ENCODE measurements at places on chromosomes 1 and 21.
A peak's percentile ranks its signal among the peaks of the same experiment; 100 is the strongest.

- DNase-seq, result peak; percentile 97
These were observed 15.3 kb upstream of the SKI start for GRCh38 chr1:2212532-2213491.

DNA sequence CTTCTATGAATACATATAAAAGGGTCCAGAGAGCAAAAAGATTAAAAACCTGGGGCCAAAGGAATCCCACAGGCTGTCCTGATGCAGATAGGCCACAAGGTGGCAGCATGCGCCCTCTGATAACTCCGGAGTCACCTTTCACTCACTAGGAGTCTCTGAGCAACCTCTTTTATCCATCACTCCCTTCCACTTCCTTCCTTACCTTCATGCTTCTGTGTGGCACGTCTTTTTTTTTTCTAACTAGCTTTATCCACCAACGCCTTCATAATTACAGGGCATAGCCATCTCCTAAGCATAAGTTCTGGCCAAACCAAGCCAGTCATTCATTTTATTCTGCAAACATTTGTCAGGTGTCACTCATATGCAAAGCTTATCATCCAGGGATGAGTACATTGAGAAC is 3.9 kb upstream of the PGLYRP4 start:
- DNase-seq, result peak; percentile 87

DNA sequence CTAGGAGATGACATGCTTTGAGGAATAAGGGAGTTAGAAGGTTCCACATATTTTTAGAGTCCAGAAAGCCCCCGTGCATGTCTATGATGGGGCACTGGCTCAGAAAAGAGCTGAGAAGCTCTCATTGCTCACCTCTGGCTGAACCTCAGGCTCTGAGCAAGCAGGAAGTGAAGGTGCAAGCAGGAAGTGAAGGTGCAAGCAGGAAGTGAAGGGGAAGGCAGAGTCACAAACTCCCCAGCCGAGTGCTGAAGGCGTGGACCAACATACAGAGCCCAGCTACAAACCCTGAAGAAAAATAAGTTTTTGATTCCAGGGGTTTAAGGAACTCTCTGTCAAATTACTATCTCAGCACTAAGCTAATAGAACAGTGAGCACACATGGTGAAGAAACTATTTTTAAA is 7.0 kb downstream of the KRTAP10-8 start:
- DNase-seq, result no peak

GRCh38 chr21:41160036-41160435 is 7.9 kb upstream of the BACE2 start:
- DNase-seq, result no peak

- no peak for DNase-seq
These were observed 252.5 kb upstream of the PLXNA2 start for GRCh38 chr1:208496467-208497371.

GRCh38 chr1:234907208-234907939 is 221.3 kb downstream of the TOMM20 start:
- DNase-seq, result no peak

GRCh38 chr1:214208460-214208859 is 72.5 kb upstream of the SMYD2 start:
- DNase-seq, result no peak
